ENCODE measurements at places on chromosomes 12 and 14.

GRCh38 chr12:6845395-6845794 is 4.7 kb downstream of the GNB3 start:
- DNase-seq = no peak

GRCh38 chr12:71638499-71638898 is 25.1 kb downstream of the ZFC3H1 start:
- DNase-seq = no peak

DNA sequence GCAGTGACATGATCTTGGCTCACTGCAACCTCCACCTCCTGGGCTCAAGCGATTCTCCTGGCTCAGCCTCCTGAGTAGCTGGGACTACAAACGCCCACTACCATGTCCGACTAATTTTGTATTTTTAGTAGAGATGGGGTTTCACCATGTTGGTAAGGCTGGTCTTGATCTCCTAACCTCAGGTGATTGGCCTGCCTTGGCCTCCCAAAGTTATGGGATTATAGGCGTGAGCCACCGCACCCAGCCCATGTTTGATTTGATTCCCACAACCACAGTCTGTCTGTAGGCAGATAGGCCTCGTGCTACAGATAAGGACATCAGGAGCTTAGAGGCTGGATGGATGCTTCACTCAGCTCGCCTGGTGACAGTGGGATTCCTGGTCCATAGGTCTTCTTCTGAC is 23.0 kb downstream of the EML1 start:
- DNase-seq = no peak

- no peak for DNase-seq
These were observed 6.7 kb downstream of the CELA1 start for GRCh38 chr12:51339750-51340149.
